ENCODE measurements at places on chromosomes 6 and 20. TPM values are rescaled to one million over a fixed set of nuclear protein-coding genes. Genes with fewer than 3 reads are reported as not detected.

Gene PRR18
- 0.29 TPM for total RNA-seq

Gene MCHR2
- not detected for total RNA-seq

Gene CGA
- total RNA-seq: 0.56 TPM

Gene MAVS
- 29.1 TPM for total RNA-seq

Gene LPA
- 0.21 TPM for total RNA-seq

Gene EXOC2
- total RNA-seq: 10.0 TPM

Gene LST1
- not detected for total RNA-seq

Gene CPNE5
- total RNA-seq: 0.10 TPM

Gene TINAG
- total RNA-seq: 0.14 TPM

Gene BPIFB1
- total RNA-seq: not detected

Gene MAS1
- not detected for total RNA-seq

Gene AHI1
- 8.2 TPM for total RNA-seq

Gene BHLHE23
- not detected for total RNA-seq

Gene MAP3K5
- total RNA-seq: 1.7 TPM

Gene ISM1
- total RNA-seq: 0.18 TPM

Gene FOXQ1
- 5.8 TPM for total RNA-seq

Gene C6orf52
- total RNA-seq: 1.7 TPM

Gene TCFL5
- 4.3 TPM for total RNA-seq

Gene PPP1R3G
- total RNA-seq: 2.0 TPM

Gene RAET1L
- total RNA-seq: 0.49 TPM

Gene NXT1
- total RNA-seq: 58.6 TPM

Gene SLC13A3
- 0.03 TPM for total RNA-seq

Gene GRIK2
- total RNA-seq: 0.56 TPM

Gene PRDM13
- total RNA-seq: 1.0 TPM

Gene CEP57L1
- 8.5 TPM for total RNA-seq

Gene CD109
- 81.2 TPM for total RNA-seq

Gene LGSN
- total RNA-seq: 1.9 TPM

Gene CDH26
- 0.13 TPM for total RNA-seq

Gene UBE3D
- total RNA-seq: 2.8 TPM

Gene RIPOR3
- not detected for total RNA-seq

Gene NPBWR2
- not detected for total RNA-seq

Gene SLC35D3
- total RNA-seq: 0.07 TPM

Gene PTCRA
- not detected for total RNA-seq

Gene RHAG
- total RNA-seq: not detected

Gene CD93
- not detected for total RNA-seq

Gene FOXF2
- 19.5 TPM for total RNA-seq

Gene GJA10
- total RNA-seq: not detected

Gene SDC4
- total RNA-seq: 107 TPM

Gene TRIM15
- total RNA-seq: not detected

Gene DDO
- total RNA-seq: 0.09 TPM

Gene C6orf118
- total RNA-seq: 0.14 TPM

Gene CABLES2
- 5.7 TPM for total RNA-seq

Gene MUCL3
- 0.15 TPM for total RNA-seq

Gene SNHG17
- total RNA-seq: 170 TPM

All from A549 treated with dexamethasone at 1 μM for 4 hours (cell line).